ENCODE measurements at places on chromosomes 4 and X.
A peak's percentile ranks its signal among the peaks of the same experiment; 100 is the strongest.

- DNase-seq, result peak; percentile 43
Measured at GRCh38 chr4:6768539-6768905, 14.0 kb upstream of the KIAA0232 start.

- DNase-seq, result no peak
Measured at GRCh38 chrX:21376636-21377035, 2.4 kb downstream of the CNKSR2 start.

- no peak for DNase-seq
Measured at GRCh38 chr4:33494150-33494549, 2750.2 kb downstream of the ARAP2 start.

DNA sequence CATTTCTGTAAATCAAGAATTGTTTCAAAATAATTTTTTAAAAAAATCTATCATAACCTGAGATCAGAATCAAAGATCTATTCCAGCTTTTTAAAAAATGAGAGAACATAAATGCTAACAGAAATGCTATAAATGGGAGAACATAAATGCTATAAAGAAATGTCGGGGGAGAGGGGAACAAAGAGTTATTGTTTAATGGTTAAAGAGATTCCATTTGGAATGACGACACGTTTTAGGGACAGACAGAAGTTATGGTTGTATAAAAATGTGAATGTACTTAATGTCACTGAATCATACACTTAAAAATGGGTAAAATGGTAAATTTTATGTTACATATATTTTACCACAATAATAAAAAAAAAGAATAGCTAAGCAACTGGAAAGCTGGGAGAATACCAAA lies 127.1 kb downstream of the ATRX start:
- no peak for DNase-seq

GRCh38 chr4:182604953-182605352 lies 312.2 kb downstream of the DCTD start:
- no peak for DNase-seq

- no peak for DNase-seq
Measured at GRCh38 chr4:56130606-56131155, 181.9 kb downstream of the CEP135 start.

GRCh38 chr4:132396636-132397035 lies 752.5 kb upstream of the PCDH10 start:
- no peak for DNase-seq

- DNase-seq, result no peak
Measured at GRCh38 chrX:78659955-78660354, 827 bp upstream of the RTL3 start.

GRCh38 chr4:169009286-169010124 lies 550 bp downstream of the CBR4 start:
- peak; percentile 63 for DNase-seq

DNA sequence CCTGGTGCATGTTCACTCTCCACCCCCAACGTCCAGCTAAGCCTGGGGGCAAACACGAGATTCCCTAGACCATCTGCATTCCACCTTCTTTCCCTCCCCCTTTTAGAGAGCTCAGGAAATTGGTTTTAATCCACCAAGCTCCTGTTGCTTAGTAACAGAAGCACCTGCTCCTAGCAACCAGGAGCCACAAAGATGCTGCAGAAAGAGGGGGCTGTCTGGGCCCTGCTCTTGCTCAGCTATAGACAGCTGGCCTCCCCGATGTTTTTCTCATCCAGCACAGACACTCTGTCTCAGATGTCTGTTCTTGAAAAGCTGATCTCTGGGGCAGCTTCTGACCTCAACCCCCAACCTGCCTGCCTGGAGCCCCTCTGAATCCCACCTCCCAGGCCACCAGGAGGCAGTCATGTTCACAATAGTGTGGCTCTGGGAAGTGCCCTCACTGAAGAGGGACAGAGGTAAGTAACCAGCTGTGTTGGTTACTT lies 71.5 kb downstream of the SLC16A2 start:
- no peak for DNase-seq

DNA sequence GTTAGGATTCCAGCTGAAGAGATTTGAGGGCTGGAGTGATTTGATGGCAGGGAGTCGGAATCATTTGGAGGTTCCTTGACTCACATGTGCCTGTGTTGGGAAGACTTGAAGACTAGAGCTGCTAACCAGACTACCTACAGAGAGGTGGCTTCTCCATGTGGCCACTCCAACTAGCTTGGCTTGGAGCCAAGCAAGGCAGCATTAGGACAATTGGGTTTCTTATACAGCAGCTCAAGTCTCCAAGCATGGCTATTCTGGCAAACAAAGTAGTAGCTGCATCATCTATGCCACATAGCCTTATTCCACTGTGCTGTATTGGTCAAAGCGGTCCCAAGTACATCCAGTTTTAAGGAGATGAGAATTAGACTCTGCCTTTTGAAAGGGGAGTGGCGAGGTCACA lies 171.7 kb upstream of the SLC4A4 start:
- DNase-seq, result no peak
